COR-L47 (cell line): ENCODE measurements at places on chromosomes 13 and 19.

DNA sequence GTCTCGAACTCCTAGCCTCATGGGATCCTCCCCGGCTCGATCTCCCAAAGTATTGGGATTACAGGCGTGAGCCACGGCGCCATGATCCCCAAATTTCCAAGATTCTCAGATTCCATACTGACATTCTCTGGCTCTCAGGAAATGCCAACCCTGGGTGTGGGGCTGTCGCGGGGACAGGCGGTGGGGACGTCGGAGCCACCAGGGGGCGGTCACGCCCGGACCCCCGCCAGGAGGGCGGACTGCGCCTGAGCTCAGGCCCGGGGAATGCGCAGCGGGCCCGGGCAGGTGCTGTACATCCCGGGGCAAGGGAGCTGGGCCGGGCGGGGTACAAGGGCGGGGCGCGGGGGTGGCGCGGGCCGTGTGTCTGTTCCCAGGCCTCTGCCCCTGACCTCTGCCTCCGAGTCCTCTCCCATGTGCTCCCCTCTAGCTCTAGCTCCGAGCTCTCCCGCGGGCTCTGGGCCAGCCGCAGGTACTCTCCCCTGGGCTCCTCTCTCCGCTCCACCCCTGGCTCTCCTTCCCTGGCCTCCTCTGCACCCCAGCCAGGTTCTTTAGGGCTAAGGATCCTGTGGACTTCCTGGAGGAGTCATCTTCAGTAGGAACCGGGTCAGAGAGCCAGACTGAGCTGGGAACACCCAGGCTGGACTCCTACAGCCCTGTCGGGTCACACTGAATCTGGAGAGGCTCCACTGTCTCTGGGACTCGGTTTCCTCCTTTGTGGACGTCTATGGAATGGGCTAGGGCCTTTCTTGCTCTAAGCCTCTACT lies 2.4 kb downstream of the PPP1R13L start:
- no peak for DNase-seq

- DNase-seq, result no peak
Observed at GRCh38 chr13:97695684-97696083, 257.8 kb upstream of the IPO5 start.

DNA sequence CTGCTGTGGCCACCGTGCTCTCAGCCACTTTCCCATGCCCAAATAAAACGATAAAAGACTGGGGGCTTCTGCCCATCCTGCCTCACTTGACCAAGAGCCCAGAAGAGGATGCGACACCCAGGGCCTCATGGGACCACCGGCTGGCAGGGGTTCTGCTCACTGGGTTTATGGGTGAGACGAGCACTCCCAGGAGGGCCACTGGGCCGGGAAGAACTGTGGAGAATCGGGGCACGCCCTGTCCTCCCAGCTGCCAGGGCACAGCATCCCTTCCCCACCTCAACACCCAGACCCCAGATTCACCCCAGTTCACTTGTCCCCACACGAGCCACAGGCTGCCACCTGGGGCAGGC lies 4.7 kb upstream of the F10 start:
- no peak for DNase-seq

DNA sequence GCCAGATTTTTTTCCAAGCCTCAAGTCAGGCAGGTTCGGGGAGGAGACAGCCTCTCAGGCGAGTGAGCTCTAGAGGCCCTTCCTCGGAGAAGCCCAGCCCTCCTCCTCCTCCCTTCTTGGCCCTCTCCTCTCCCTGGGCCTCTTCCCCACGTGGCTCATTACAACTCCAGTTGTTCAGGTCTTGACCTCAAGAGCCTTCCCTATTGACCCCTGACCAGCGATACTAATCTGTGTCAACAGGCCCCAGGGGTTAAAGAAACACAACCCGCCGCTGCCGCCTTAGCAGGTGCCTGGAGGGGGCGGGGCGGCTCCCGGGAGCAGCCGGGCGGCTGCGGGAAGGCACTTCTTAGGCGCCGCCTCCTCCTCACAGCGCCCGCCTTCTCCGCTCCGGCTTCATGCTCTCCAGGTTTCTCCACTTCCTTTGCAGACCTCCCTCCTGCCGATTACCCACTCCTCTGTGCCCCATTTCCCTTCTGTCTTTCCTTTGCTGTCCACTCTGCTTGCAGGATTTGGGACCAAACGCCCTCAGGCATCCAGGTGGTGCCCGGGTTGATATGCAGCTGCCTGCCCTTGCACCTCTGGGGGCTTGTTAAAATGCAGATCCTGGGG lies 51.0 kb downstream of the LYL1 start:
- DNase-seq, result peak; percentile 60

GRCh38 chr19:13206587-13206986 lies 56.4 kb downstream of the IER2 start:
- no peak for DNase-seq

DNA sequence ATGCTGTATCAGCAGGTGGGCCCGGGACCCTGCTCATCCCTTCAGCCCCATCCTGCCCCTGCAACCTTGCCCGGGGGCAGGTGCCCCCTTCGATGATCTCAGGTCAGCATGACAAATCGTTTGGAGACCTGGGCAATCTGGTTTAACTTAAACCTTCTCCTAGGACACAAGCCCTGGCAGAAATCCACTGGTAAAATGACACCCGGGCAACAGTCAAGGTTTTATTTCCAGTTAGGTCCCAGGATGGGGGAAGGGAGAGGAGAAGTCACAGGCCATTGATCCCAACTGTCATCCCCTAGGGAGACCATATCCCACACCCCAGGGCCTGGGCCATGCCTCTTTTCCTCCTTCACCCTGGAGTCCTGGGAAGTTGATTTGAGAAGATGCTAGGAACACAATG lies 1.8 kb upstream of the PLIN5 start:
- DNase-seq, result no peak

DNA sequence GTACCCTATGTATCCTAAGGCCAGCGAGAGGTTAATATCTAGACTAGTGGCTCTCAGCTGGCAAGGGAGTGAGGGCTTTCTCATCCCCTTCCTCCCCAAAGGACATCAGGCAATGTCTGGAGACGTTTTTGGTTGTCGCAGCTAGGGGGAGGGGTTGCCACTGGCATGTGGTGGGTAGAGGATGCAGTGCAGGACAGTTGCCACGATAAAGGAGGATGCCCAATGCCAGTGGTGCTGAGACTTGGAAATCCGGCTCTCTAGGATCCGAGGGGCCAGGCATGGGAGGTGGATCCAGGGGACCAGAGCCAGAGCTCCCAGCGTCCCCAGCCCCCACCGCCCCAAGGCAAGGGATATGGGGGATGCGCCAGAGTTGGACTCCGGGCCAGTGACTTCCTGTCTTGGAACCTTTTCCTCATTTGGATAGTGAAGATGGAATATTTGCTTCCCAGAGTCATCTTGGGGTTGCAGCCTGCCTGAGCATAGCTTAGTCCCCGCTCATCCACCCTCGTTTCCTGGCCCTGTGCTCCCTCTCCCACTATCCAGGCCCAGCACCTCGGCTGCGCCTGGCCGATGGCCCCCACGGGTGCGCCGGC lies 4.9 kb downstream of the SSC5D start:
- no peak for DNase-seq

GRCh38 chr19:584240-585001 lies 5.3 kb upstream of the HCN2 start:
- peak; percentile 33 for DNase-seq

DNA sequence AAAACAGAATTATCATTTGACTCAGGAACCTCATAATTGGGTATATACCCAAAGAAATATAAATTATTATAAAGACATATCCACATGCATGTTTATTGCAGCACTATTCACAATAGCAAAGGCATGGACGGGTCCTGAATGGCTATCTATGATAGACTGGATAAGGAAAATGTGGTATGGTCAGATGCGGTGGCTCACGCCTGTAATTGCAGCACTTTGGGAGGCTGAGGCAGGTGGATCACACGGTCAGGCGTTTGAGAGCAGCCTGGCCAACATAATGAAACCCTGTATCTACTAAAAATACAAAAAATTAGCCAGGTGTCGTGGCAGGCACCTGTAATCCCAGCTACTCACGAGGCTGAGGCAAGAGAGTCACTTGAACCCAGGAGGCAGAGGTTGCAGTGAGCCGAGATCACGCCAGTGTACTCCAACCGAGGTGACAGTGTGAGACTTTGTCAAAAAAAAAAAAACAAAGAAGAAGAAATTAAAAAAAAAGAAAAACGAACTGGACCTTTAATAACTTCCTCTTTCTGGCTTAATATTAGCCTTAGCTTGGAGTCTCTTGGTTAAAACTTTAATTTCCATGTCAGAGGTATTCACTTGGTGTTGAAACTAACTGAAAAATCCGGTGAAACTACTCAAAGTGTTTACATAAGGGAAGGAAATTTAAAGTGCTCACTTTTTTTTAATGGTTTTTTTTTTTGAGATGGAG lies 104.4 kb downstream of the ZNF486 start:
- no peak for DNase-seq

- no peak for DNase-seq
Observed at GRCh38 chr13:114064450-114065140, 67.8 kb downstream of the RASA3 start.

DNA sequence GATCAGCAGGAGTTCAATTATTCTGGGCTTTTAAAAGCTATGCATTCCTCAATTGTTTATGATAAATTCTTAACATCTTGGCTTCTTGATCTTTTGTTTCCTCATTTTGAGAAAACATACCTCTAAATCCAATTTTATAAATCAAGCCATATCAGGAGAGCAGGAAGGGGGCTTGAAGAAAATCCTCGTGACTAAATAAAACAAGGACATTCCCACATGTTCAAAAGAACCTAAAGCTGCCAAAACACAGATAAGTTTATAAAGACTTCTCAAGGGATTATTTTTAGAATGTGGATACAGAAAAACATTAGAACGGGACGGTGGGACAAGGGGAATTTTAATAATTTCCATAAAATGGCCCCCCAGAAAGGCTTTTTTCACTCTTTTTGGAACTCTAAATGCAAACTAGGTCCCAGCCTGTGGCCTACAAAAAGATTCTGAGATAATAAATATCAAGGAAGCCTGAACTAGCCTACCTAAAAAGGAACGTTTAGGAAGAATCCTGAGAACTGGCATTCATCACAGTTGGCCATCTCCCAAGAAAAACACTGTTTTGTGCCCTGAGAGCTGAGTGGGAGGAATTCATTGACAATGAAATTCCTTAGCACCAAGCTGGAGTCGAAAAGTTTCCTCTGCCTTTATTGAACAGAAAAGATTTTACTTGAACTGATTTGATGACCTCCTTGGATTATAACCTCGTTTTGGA lies 30.1 kb downstream of the ZAR1L start:
- DNase-seq, result no peak

DNA sequence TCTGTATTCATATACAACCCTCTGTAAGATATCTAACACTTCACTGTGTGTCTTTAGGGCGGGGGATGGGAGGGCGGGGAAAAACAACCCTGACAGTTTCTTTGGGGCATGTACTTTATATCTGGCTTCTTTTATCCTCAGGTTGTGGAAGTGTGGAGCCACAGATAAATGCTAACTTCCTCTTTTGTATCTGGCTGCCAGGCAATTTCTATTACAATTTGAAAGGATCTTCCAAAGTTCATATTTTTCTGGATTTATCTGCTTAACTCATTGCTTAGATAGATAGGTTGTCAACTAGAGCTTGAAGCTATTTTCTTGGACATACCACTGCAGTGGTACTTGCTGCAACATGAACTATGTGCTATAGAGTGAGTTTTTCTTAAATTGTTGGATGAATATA lies 393.0 kb downstream of the LMO7 start:
- DNase-seq, result no peak

DNA sequence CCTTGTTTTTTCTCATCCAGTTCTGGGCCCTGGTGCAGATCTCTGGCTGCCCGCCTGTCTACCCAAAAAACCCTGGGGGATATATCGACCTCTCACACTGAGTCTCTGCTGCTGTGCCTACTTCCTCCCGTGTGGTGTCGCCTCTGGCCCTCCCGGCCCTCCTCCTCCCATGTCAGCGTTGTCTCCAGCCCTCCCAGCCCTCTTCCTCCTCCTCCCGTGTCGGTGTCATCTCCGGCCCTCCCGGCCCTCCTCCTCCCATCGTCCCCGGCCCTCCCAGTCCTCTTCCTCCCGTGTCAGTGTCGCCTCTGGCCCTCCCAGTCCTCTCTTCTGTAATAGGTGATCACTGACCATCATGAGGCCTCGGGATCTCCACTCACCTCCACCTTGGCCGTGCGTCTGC lies 81.8 kb downstream of the GPR12 start:
- no peak for DNase-seq

DNA sequence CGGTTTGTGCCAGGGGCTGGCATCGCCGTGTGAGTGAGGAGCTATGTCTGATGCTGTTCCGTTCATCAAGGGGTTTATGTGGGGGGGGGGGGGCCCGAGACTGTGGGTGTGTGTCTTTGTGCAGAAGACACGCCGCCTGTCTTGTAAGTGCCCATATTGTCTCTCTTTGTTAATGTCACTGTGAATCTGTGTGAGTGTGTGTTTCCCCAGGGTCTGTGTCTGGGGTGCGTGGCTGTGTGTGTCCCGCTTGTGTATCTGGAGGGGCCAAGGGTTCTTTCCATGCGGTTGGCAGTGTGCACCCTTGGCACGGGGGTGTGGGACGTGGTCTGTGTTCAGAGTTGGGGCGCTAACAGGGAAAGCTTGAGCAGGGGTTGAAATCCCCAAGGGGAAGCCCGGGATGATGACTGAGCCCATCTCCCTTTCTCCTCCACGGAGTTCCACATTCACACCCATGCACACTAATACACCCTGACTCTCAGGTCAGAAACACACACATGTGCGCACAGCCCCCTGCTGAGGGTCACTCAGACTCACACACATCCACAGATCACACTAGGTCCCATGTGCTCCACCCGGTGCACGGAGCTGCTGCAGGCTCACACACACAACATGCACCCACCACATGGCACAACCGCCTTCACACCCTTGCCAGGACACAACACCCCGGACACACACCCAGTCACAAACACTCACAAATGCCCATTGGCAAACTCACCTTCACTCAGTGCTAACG lies 1.8 kb downstream of the NCAN start:
- no peak for DNase-seq

- DNase-seq, result no peak
Observed at GRCh38 chr13:69571606-69572323, 535.9 kb upstream of the ATXN8OS start.

- no peak for DNase-seq
Observed at GRCh38 chr19:55474269-55475265, 1.9 kb upstream of the ZNF628 start.

DNA sequence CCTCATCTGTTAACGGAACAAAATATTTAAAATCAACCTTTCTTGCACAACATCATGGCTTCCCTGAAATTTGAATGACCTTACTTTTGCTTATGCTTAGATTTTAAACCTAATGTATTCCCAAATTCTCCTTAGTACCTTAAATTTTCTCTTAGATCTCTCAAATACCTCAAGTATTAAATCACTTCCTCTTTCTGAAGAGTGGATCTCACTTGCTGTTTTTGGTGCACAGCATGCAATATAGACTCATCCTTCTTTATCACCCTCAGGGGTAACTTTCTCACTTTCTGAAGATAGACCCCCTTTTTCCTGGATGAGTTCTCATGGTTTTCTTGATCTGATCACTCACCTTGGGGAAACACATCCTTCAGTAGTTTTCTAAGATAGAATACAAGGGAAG lies 871.7 kb downstream of the DACH1 start:
- DNase-seq, result no peak

DNA sequence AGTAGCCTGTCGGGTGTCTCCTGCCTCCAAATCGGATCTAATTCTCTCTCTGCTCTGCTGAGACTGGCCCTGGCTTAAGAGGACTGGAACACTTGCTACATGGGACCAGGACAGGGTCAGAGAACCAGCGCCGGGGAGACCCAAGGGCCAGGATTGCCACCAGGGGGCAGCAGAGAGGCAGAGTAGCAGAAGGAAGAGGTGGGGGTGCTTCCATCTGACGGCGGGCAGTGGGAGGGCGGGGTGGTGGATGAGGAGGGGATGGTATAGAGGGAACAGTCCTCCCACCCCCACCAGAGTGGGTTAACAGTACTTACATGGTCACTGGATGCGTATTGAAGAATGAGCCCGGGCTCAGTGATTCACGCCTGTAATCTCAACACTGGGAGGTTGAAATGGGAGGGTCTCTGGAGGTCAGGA lies 11.9 kb downstream of the SELENOW start:
- DNase-seq, result peak; percentile 51

- no peak for DNase-seq
Observed at GRCh38 chr19:3818466-3818865, 32.3 kb upstream of the MATK start.
